Brain (organoid and tissue), 16 donors: ENCODE measurements at places on chromosomes 6 and 20.

DNA sequence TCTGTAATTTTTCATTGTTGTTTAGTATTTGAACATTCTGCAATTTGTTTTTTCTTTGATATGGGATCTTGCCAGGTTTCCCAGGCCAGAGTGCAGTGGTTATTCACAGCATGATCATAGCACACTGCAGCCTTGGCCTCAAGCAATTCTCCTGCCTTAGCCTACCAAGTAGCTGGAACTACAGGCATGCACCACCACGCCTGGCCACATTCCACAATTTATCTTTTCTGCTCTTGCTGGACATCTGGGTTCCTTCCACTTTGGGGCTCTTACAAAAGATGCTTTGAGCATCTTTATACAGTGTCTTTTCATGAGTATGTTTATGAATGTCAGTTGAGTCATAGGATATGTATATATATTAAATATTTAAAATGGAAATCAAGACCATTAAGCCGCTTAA, 42.0 kb downstream of the PGM3 start:
- no peak for DNase-seq

GRCh38 chr20:32528905-32529670, 56.0 kb downstream of the NOL4L start:
- DNase-seq = no peak

DNA sequence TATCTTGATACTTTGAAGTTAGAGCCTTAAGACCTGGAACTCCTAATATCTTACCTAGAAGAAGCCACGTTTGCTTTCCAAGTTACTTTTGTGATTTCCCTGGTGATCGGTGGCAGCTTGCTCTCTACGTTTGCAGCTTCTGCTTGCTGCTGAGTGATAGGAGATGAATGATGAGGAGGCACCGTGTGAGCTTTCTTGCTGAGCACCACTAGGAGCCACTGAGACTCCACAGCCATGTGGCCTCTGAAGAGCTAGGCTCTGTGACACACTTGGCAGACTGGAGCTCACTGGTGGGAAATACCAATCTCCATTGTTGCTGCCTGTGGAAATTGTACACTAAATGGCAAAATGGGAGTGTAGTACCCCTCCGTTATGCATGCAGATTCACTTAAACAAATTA, 161.8 kb downstream of the IBTK start:
- no peak for DNase-seq

GRCh38 chr6:170047823-170048222, 243.1 kb downstream of the DLL1 start:
- DNase-seq = no peak

DNA sequence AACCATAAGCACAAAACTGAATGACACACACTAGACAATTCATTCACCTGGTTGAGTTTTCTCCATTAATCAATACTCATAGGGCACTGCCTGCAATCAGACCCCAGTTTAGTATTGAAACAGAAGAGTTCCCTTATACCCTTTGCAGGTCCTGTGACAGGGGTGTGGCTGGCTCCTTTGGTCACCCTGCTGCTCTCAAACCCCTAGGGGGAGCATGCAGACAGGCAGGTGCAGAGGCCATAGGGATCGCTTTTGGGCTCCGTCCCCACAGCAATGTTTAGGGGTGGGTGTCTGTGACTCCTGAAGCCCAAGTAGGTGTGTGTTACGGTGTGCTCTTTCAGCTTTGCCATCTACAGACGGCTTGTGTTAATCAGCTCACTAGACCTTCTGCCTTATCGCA, 210.4 kb downstream of the CENPW start:
- DNase-seq = no peak

- DNase-seq = peak; percentile 22
Observed at GRCh38 chr6:29723262-29723665, at the start of gene HLA-F. Gene HLA-F, plus strand, starts transcription at chr6:29723434. Its CDS starts 30 bp downstream, at chr6:29723464.

- DNase-seq = no peak
Observed at GRCh38 chr6:33140556-33140955, 51.7 kb downstream of the COL11A2 start.

- DNase-seq = no peak
Observed at GRCh38 chr6:56959094-56959493, 4.2 kb downstream of the BEND6 start.

DNA sequence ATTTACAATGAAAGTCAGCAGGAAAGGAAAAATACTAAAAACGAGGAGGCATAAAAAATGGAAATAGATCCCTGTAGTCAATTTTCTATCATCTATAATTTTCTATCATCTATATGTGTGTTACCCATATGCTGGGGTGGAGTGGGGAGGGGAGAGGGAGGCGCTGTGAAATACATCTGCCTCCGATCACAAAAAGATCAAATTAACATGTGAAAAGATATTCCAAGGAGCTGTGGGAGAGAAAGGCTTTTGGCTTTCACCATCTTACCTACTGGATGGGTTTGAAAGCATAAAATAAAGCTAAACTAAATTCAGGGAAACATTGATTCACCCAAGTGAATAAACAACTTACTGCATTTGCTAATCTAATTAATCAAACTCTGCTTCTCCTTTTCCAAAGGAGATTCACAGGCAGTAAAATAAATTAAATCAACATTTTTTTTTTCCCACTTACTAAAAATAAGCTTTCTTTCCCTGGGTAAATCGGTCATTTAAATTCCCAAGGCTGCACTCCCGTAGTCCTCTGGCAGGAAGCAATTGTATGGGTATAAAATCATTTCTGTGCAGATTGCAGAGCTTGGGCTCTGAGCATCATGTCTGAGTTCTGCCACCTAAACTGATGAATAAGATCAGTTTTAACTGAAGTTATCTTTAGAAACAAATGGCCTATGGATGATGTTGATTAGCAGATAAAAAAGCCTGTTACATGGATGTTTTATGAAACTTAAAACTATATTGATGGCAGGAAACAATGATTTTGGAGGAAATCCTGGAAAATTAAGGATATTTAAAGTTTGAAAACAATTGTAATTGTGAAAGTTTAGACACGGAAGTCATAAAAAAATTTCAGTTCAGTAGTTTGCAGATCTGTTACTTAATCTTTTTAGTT, 147.9 kb downstream of the SOX4 start:
- DNase-seq = peak; percentile 84

DNA sequence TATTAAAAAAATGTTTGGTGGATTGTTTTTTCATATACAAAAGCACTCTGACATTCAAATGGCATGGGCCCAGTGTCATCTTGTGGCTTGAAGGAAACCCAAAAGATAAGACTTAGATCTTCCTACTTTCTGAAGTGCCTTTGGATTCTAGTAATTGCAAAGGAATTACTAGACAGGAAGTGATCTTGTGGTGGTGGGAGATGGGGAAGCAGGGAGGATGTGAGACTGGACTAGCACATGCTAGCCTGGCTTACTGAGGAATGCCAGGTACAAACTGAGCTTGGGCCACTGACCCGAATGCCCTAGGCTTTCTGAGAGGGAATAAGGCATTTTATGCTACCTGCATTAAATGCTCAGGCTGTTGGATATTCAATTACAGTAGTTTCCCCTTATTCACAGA, 59.0 kb downstream of the AFG1L start:
- no peak for DNase-seq
